ENCODE measurements at places on chromosomes 7 and 10.

- no peak for DNase-seq
Observed at GRCh38 chr10:29646960-29647461, 12.2 kb upstream of the SVIL start.

DNA sequence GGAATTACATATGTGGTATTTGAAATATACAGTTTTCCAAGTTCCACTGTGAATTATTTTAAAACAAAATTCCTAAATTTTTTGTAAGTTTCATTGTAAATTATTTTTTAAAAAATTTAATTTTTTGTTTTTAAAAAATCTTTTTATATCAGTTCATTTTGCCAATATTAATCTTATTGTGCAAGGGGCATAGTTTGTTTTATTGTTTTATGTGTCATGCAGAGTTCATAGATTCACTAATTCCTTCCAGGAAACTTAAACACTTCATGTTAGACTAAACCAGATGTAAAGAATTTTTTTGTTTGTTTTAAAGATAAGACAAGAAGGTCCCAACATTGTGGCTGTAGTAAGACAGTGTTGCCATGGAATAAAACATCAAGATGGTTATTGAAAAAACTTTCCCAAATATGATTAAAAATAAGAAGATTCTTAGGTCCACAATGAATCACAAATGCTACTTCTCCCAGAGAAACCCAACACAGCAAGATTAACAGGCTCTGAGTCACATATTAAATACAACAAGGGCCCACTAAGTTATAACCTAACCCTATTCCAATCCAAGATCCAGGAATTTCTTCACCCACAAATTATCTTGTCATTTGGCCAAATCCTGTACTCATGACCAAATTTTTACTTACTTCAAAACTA is 464.7 kb upstream of the IGFBP3 start:
- no peak for DNase-seq

DNA sequence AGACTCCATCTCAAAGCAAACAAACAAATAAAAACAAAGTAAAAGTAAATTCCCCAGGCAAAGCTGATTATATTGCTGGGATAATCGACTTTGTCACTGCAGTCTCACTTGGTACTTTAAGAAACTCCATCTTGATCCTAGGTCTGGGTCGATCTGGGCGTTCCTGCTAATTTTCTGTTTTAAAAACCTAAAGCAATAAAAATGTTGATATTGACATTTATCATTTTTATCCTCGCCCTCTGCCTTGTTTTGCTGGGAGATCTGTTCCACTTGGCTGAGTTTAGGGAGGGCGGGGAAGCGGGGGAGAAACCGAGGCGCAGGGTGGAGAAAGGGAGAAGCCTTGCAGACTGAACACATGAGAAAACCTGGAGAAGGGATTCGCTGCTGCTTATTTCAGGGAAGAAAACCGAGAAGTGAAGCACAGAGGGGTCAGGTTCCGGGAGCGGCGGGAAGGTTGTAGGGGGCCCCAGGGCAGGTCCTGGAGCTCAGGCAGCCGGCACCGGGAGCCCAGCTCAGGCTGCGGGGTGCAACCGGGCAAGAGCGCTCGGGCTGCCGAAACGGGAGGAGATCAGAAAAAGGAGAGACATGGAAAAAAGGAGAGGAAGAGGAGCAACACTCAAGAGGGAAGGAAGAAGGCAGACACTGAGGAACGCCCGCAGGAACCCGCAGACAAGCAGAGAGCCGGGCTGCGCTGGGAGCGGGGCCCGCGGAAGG is 27.3 kb upstream of the KMT2C start:
- no peak for DNase-seq

DNA sequence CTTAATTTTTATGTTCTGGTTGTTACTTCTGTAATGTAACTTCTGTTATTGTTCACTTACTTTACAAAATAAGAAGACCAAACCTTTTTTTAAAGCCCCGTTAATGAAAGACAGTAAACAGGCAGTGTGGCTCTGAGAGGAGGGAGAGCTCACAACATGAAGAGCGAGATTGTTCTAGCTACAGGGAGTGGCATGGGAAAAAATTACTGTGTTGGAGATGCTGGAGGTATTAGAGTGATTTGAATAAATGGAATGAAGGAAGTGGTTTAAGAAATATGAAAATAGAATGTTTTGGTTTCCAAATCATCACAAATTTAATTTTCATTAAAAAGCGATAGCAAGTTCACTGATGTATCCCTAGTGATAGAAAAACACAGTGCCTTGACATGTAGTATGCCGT is 31.8 kb downstream of the REEP3 start:
- no peak for DNase-seq

- DNase-seq, result no peak
Observed at GRCh38 chr7:25308246-25308645, 80.0 kb upstream of the NPVF start.

DNA sequence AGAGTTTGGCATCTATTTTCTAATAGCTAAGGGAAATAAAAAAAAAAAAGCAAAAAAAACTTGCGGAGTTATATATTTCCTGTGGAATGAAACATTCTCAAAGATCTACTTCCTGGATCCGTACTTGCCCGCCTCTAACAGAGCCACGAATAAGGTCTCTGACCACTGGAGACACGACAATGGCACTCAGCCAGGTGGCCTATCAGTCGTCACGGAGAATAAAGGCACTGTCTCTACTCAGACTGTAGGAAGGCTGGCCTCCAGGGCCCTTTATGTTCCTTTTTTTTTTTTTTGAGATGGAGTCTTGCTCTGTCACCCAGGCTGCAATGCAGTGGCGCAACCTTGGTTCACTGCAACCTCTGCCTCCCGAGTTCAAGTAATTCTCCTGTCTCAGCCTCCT is 58.7 kb downstream of the RGS10 start:
- no peak for DNase-seq

DNA sequence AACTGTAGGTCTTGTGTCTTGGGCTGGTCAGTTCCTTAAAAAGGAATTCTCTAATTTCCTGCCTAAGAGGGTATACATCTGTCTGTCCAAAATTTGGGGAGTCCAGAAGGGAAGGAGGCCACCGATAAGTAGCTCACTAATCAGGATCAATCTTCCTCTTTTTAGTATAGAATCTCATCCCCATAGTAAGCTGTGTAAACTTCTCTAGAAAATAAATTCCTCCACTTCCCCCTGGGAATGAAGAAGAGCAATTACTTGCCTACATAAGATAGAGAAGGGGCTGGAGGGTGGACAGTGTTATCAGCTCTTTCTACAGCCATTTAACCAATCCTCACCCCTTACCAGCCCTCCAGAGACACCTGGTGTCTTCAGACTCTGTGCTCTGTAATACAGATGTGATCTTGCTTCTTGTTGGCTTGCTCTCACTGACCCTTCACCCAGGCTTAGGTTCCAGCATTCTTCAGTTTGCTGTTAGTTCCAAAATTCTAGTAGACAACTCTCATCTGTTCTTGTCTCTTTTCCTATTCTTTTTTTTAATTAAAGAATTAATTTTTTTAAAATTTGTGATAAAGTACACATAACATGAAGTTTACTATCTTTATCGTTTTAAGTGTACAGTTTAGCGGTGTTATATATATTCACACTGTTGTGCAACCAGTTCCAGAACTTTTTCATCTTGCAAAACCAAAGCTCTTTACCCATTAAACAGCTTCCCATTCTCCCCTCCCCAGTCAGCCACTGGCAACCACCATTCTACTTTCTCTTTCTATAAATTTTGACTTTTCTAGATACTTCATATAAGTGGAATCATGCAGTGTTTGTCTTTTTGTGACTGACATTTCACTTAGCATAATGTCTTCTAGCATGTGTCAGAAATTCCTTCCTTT is 6.5 kb upstream of the PRKAR2B start:
- no peak for DNase-seq

- no peak for DNase-seq
Observed at GRCh38 chr7:12607134-12607533, 36.6 kb downstream of the SCIN start.

GRCh38 chr10:56823849-56824248 is 462.8 kb upstream of the ZWINT start:
- no peak for DNase-seq

DNA sequence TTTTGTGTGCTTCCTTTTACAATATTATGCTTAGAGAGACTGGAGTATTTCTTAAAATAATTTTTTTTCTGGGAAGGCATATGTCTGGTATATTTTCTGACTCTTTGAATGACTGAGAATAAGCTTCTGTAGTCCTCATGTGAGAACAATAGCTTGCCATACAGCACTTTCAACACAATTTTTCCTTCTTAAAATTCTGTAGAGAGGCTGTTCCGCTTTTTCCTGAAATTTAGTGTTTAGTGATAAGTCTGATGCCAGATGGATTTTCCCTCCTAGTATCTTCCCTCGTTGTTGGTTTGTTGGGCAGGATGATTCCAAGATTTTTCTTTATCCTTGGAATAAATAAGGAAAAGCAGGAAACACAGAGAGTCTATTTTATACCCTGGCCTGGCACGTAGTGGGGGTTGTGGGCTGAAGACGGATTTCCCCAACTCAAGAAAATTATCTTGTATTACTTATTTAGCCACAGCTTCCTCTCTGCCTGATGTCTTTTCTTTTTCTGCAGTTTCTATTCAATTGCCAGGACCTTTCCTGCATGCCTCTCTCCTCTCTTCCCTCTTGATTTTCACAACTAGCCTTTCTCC is 111.2 kb downstream of the AOAH start:
- DNase-seq, result no peak

DNA sequence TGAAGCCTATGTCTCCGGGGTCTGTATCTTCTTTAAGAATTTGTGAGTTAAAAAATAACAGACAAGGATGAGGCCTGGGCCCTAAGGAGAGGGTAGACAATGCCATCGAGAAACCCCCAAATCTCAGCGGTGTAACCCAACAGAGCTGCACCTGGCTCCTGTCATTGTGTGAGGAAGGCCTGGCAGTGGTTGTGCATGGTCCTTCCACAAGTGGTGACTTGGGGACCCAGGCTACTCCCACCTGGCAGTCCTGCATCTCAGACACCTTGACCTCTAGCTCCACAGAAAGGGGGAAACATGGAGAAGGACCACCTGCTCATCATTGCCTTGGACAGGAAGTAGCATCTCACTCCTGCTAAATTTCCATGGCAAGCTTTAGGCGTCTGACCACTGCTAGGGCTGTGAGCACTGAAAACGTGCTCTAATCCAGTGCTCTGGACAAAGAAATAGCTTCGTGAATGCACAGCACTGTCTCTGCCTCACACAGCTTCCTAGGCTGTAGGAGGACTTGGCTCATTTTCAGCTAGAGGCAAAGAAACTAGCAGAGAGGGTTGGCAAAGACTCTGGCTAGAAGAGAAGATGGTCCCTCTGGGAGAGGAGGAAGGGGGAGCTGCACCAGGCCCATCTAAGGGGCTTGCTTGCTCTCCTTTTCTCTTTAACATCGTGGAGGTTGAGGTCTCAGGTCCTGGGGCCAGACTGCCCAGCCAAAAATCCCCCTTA is 273.9 kb upstream of the ZMIZ1 start:
- DNase-seq, result no peak

- no peak for DNase-seq
Observed at GRCh38 chr10:70227548-70228320, 5.5 kb downstream of the PPA1 start.

DNA sequence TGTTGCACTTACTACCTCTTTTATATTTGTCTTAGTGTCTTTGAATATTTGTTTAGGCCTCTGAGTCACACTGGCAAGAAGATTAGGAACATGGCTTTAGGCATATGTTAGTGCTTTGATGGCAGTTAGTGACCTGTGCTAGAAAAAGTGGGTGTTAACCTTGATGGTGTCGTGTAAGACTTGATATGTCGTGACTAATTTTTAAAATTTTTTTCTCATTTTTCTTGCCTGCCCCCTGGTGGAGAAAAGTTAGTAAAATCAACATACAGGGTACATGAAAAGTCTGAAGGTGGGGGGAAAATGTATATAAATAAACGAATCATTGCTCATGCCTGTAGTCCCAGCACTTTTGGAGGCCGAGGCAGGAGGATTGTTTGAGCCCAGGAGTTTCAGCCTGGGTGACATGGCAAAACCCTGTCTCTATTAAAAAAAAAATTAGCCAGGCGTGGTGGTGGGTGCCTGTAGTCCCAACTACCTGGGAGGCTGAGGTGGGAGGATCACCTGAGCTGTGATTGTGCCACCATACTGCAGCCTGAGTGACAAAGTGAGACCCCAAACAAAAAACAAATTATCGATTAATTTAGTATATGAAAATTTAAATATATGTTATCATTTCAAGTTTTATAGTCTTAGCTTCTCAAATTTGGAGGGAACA is 44.6 kb downstream of the TAX1BP1 start:
- DNase-seq, result no peak

DNA sequence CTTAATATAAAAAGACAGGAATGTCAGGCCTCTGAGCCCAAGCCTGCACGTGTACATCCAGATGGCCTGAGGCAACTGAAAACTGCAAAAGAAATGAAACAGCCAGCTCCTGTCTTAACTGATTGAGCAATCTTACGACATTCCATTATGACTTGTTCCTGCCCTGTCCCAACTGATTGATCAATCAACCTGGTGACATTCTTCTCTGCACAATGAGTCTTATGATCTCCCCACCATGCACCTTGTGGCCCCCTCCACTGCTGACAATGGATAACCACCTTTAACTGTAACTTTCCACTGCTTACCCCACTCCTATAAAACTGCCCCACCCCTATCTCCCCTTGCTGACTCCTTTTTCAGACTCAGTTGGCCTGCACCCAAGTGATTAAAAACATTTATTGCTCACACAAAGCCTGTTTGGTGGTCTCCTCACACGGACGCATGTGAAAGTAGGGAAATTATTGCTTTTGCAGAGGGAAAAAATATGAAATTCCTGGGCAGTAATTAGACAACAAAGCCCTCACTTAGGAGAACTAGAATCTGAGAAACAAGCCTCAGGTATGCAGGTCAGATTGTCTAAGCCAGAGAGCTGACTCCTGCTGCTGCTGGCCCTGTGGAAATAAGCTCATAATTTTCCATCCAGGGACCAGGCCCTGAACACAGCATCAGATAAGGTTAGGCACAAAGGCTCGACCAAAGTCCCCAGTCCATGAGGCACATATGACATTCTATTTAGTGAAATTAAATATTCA is 5.3 kb downstream of the CYP3A7 start:
- no peak for DNase-seq

GRCh38 chr10:128979405-128979804 is 487.6 kb upstream of the MGMT start:
- DNase-seq, result no peak

DNA sequence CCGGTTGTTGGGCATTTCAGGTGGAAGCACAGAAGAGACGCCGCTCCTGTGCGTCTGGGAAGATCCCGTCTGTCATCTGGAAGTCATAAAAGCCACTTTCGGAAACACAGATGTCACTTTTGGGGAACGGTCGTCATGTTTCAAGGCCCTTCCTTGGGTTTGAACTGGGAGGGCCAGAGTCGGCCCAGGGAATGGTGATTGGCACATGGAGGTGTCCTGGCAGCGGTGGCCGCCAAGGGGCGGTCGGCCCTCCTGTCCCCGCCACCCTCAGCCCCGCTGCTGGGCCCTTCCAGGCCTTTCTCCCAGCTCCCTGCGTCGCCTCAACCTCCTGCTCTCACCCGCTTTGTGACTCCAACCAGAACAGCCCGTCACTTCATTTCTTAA is 115.2 kb upstream of the SFMBT2 start:
- no peak for DNase-seq

- no peak for DNase-seq
Observed at GRCh38 chr7:29562307-29562706, 1.3 kb upstream of the PRR15 start.

GRCh38 chr7:27616914-27617548 is 45.7 kb downstream of the HIBADH start:
- no peak for DNase-seq

Measured in activated gamma-delta T cell treated with anti-CD3 and anti-CD28 coated beads, Interleukin-2, amount 50 U/mL, for 16 hours (primary cell).